ENCODE measurements at places on chromosomes 11 and 22. TPM values are rescaled to one million over a fixed set of nuclear protein-coding genes. Genes with fewer than 3 reads are reported as not detected.

The PICK1 gene
- polyA plus RNA-seq: 101 TPM

The CD3G gene
- not detected for polyA plus RNA-seq

The SIDT2 gene
- polyA plus RNA-seq: 11.1 TPM

The CHEK2 gene
- polyA plus RNA-seq: 3.1 TPM

The PGA5 gene
- not detected for polyA plus RNA-seq

The RAB38 gene
- polyA plus RNA-seq: 0.40 TPM

The C1QTNF5 gene
- not detected for polyA plus RNA-seq

The GVQW3 gene
- 24.0 TPM for polyA plus RNA-seq

The IRAG1 gene
- 0.14 TPM for polyA plus RNA-seq

The RAG2 gene
- polyA plus RNA-seq: not detected

The MYEOV gene
- not detected for polyA plus RNA-seq

The OR52I1 gene
- polyA plus RNA-seq: not detected

The SCGB1D2 gene
- polyA plus RNA-seq: not detected

The KDM4D gene
- 1.5 TPM for polyA plus RNA-seq

The SLC22A12 gene
- polyA plus RNA-seq: not detected

The SAA1 gene
- polyA plus RNA-seq: not detected

The MMP12 gene
- not detected for polyA plus RNA-seq

The ACRV1 gene
- 0.52 TPM for polyA plus RNA-seq

The LDHAL6A gene
- not detected for polyA plus RNA-seq

All from neural cell (in vitro differentiated cells).